ENCODE measurements at places on chromosomes 4 and X.
A peak's percentile ranks its signal among the peaks of the same experiment; 100 is the strongest.

DNA sequence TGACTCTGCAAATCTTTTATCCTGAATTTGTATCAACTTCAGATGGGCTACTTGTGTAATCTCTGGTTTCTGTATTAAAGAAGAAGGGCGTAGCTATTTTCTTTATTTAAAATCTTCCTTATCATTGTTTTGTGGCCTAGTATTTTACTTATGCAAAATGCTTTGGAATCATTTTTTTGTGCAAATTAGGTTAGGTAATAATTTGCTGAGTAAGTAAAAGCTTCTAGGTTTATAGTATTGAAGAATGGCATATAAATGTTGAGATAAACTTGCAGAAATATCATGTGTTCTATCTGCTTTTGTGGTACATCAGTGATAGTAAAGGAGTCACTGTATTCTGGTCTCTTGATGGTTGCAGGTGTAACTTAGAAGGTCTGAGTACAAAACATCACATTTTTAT, 197.2 kb upstream of the IL15 start:
- DNase-seq, result no peak

DNA sequence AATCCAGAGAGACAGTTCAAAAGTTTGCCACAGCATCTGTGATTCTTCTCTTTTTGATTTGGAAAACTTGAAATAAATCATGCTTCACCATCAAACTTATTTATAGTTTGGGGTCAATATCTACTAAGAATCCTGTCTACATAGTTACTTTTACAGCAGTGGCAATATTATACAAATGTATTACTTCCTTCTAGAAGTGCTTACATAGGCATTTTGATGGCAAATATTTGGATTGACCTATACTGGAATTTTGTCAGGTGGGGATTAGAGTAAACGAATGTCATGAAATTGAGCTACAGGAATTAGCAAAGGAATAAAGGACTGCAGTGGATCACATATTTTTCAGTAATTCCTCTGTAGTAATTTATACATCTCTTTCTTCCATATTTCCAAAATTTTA, 1885.5 kb upstream of the ADGRL3 start:
- DNase-seq, result no peak

DNA sequence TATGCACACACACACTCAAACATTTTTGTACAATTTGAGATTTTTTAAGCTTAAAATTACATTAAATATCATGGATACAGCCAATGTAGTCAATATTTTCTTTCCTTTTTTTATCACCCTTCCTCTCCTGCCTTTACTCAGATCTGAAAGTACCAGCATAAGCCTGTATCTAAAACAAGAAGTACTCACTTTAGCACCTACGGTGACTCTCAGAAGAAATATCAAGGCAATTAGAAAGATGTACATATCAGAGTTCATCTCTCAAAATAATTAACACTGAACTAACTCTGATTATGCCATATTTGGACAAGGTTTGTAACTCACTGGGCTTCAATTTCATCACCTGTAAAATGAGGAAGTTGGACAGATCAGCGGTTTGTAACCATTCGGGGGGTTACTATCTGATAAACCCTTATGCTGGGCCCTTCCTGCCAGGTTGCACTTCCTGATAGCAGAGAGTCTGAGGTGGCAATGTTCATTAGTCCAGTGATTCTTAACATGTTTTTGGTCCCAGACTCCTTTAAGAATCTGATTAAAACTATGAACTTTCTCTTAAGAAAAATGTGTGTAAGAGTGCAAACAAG, 5.7 kb upstream of the GPR174 start:
- DNase-seq, result peak; percentile 18

GRCh38 chr4:1832690-1833089, 23.3 kb downstream of the LETM1 start:
- no peak for DNase-seq

- DNase-seq, result no peak
Measured at GRCh38 chr4:153936121-153936520, 147.2 kb upstream of the SFRP2 start.

GRCh38 chr4:5157791-5158770, 106.8 kb downstream of the STK32B start:
- no peak for DNase-seq
